ENCODE measurements at places on chromosomes 1 and 21.

GRCh38 chr1:244854166-244854565 is 10.2 kb downstream of the HNRNPU start:
- no peak for DNase-seq

DNA sequence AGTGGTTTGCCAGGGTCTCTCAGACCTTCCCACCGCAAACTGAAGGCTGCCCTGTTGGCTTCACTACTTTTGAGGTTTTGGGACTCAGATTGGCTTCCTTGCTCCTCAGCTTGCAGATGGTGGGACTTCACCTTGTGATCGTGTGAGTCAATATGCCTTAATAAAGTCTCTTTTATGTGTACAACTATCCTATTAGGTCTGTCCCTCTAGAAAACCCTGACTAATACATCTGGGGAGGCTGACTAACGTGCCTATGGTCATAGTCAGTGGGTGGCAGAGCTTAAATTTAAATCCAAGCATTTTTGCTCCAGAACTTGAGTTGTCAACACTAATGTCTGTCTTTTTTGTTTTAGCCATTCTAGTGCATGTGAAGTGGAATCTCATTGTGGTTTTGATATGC is 76.5 kb upstream of the CHODL start:
- DNase-seq: no peak

DNA sequence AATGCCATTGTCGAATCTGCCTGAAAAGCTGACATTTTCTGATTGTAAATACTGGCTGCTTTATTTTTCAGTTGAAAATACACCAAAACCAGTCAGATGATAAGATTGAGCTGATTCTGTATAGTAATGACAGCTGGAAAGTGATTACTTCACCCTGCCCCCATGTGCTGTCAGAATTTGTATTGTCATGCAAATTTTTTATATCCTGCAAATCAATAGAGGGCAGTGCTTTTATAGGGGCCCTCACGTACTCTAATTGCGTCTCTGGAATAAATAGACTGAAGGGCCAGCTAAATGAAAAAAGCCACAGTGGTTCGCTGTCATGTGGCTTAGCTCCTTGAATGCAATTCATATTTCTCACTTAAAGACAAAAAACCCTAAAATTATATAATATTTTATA is 208.6 kb downstream of the LHX8 start:
- DNase-seq: no peak

- no peak for DNase-seq
Measured at GRCh38 chr21:14722841-14723483, 176.8 kb upstream of the SAMSN1 start.

DNA sequence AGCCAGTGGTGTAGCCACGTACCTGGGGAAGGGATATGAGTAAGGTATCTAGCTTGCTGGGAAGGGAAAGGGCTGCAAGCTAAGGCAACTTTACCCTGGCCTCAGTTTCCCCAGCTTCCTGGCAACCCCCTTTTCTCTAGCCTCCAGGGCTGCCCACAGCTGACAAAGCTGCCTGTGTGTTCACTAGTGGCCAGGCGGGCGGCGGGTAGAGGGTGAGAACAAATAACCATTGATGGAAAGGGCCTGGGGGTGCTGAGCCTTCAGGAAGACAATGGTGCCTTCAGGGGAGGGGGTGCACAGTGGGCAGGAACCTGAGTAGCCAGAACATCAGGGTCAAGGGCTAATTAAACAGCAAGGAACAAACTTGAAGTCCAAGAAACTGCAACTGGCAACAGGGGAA is 6.1 kb downstream of the CERS2 start:
- DNase-seq: no peak

GRCh38 chr21:39728341-39728740 is 16.6 kb upstream of the IGSF5 start:
- DNase-seq: no peak

DNA sequence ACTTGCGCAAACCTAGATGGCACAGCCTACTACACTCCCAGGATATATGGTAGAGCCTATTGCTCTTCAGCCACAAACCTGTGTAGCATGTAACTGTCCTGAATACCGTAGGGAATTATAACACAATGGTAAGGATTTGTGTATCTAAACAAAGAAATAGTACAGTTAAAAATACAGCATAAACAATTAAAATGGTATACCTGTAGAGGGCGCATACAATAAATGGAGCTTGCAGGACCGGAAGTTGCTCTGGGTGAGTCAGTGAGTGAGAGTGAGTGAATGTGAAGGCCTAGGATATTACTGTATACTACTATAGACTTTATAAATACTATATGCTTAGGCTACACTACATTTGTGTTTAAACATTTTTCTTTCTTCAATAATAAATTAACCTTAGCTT is 99.3 kb downstream of the PLD5 start:
- DNase-seq: no peak

- no peak for DNase-seq
Measured at GRCh38 chr1:94334764-94335163, 83.4 kb upstream of the ABCD3 start.

DNA sequence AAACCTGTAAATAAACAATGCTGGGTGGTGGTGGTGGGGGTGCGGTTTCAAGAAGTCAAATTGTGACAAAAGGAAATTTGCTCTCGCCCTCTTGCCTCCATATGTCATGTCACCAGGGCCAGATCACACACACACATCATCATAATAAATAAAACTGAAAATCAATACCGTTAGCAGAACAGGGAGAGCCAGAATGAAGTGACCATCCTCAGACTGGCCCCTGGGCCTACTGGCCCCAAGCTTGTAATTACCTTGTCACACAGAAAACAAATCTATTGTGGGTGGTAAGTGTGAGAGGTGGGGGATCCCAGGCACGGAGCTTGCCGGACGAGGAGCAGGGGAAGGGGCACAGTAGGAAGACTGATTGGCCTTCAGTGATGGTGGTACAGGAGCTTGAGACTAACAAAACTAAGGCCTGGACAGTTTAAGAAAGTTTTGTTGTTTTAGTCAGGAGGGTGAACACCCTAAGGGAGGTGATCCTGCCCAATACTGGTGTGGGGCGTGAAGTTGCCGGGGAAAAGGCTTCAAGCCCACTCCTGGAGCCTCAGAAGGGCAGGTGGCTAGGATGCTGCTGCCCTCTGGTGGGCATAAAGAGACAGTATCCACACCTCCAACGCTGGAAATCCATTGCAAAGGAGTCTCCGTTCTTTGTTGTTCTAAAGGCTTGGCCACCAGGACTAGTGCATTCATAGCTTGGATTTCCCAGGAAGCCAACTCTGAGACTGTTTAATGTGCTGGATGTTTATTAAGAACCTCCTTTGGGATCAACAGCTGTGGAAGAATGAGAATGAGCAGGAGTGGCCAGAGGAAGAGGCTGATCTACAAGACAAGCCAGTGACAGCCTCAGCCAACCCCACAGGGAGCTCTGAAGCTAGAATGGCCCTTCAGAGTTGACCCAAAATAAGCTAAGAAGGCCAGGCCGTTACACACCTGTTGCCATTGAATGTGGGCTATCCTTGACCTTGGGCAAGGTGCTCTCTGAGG is 8.1 kb upstream of the C1orf216 start:
- DNase-seq: peak; percentile 57

DNA sequence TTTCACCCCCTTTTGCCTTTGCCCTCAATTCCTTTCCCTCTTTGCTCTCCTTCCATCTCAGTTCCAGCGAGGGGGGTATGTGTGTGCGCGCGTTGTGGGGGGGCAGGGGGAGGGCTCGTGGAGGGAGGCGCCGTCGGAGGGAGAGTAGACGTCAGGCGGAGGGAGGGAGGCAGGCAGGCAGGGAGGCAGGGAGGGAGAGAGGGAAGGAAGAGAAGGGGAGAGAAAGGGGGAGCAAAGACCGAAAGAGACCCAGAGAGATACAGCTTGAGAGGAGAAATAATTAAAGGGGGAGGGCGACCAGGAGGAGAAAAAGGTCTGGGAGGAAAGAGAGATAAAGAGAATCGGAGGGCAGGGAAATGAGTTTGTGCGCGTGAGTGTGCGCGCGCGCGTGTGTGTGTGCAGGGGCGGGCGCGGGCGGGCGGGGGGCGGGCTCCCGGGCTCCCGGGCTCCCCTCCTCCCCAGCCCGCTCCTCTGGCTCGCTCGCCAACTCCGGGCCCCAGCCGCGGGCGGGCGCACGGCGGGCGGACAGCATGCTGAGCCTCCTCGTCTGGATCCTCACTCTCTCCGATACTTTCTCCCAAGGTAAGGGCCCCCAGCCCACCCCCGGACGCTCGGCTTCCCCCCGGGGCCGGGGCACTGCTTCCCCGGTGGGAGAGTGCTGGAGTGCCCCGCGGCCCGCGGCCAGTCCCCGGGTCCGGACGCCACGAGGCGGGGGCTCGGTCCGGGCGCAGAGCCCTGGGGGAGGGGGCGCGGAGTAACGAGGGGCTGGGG is at the start of gene KIRREL1:
Gene KIRREL1 (plus strand): TSS at position 499 of the 771 bp plus-strand sequence. CDS start 32 bp downstream, at position 531.
- no peak for DNase-seq

GRCh38 chr21:41678016-41678923 is 88.6 kb downstream of the RIPK4 start:
- DNase-seq: no peak

DNA sequence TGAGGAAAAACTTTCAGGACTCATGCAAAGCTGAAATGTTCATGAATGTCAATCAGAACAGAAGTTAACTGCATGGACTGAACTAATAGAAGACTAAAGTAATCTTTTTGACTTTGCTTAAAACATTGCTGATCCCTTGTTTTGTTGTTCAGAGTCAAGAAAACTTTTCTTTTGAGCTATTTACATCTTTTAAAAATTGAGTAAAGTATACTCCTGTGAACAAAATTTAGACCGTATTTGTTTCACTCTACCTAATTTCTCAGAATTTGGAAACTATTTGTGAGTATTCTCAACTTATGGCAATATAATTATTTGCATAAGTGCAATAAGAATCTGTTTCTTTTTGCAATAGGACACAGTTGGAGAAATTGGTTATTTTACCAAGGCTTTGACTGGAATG is 41.1 kb downstream of the INPP5B start:
- no peak for DNase-seq

- DNase-seq: no peak
Measured at GRCh38 chr1:33670567-33670966, 193.3 kb upstream of the HMGB4 start.
